ENCODE measurements at places on chromosomes 6 and 20. TPM values are rescaled to one million over a fixed set of nuclear protein-coding genes. Genes with fewer than 3 reads are reported as not detected.

DNA sequence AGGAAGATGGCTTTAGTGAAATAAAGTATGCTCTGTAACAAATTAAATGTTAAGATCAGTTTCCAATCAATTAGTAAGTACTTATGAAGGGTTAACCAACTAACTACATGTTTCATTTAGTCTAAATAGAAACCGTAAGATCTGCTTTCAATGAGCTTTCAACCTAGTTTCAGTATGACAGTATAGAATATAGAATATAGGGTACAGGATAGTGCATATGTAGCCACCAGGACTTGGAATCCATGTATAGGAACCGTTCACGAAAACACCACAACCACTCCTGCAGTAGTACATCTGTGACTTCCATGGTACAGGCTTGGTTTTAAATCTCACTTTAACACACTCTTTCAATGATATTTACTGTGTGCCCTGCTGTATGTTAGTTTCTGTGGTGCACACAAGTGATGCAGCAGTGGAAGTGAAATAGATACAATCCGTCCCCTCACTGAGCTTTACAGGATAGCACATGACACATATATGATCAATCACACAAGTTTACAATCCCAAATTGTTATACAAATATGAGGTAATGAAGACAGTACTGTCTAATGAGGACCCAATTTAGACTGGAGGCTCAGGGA lies 479.7 kb upstream of the MARCKS start:
- no peak for DNase-seq

- no peak for DNase-seq
Observed at GRCh38 chr6:11931296-11932035, 80.6 kb upstream of the HIVEP1 start.

GRCh38 chr20:33944914-33945313 lies 48.8 kb upstream of the RALY start:
- no peak for DNase-seq

Gene RIPOR2
- 28.9 TPM for total RNA-seq

Gene ID1
- 2.0 TPM for total RNA-seq

Gene LST1
- 4.2 TPM for total RNA-seq
